Stimulated activated naive CD8-positive, alpha-beta T cell treated with anti-CD3 and anti-CD28 coated beads, Interleukin-15, Interleukin-2, amounts not matched to agents 100 U/mL and 50 U/mL, for 24 hours (primary cell): ENCODE measurements at places on chromosomes 1 and 21.

- DNase-seq = no peak
Measured at GRCh38 chr1:185250063-185250462, 67.0 kb downstream of the IVNS1ABP start.

GRCh38 chr21:44520326-44521300 is 19.4 kb downstream of the KRTAP10-1 start:
- DNase-seq = no peak

DNA sequence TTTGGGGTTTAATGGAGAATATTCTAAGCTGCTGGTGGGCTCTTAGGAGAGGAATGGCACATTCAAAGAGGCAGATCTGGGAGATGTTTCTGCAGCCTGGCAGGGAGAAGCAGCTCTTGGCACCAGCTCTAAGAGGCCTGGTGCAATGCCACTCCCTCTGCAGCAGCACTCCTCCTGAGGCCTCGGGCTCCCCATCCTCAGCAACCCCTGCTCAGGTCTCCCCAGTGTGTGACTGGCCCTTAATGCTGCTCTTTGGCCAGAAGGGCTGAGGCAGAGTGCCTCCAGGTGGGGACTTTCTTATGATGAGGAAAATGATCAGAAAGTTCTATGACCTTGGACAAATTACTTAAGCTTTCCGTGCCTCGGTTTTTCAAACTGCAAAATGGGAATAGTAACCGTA is 55.5 kb downstream of the MAB21L3 start:
- no peak for DNase-seq

DNA sequence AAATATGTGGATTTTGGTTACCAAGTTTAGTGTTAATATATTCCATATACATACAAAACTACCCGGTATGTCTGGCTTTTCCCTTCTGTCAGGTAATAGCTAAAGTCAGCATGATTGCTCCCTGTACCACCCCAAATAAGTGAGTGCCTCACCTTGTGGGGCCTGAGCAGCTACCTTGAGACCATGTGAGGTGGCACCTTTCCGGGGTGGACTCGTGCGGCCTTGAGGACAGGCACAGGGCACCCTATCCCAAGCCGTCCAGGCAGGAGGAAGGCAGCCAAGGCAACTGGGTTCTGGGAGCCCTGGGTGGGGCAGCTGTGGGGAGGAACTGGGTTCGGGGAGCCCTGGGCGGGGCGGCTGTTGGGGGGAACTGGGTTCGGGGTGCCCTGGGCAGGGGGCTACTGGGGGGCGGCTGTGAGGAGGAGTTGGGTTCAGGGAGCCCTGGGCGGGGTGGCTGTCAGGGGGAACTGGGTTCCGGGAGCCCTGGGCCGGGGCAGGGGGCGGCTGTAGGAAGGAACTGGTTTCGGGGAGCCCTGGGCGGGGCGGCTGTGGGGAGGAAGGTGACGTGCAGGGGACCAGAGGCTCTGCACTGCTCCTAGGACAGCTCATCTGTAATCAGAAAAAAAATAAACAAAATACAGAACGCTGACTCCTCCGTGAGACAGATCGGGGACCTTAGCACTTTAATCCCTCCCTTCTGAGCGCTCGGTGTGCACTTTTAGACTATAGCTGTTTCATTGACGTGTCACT is 63.3 kb downstream of the POFUT2 start:
- no peak for DNase-seq

GRCh38 chr1:109929588-109930251 is 19.1 kb downstream of the CSF1 start:
- DNase-seq = no peak

GRCh38 chr21:44739316-44739715 is 27.9 kb upstream of the TSPEAR start:
- DNase-seq = no peak

GRCh38 chr1:103362348-103363007 is 163.0 kb upstream of the RNPC3 start:
- DNase-seq = no peak

GRCh38 chr1:110059133-110059863 is 11.2 kb downstream of the ALX3 start:
- DNase-seq = no peak

GRCh38 chr21:46226146-46226545 is 2.4 kb downstream of the LSS start:
- no peak for DNase-seq

DNA sequence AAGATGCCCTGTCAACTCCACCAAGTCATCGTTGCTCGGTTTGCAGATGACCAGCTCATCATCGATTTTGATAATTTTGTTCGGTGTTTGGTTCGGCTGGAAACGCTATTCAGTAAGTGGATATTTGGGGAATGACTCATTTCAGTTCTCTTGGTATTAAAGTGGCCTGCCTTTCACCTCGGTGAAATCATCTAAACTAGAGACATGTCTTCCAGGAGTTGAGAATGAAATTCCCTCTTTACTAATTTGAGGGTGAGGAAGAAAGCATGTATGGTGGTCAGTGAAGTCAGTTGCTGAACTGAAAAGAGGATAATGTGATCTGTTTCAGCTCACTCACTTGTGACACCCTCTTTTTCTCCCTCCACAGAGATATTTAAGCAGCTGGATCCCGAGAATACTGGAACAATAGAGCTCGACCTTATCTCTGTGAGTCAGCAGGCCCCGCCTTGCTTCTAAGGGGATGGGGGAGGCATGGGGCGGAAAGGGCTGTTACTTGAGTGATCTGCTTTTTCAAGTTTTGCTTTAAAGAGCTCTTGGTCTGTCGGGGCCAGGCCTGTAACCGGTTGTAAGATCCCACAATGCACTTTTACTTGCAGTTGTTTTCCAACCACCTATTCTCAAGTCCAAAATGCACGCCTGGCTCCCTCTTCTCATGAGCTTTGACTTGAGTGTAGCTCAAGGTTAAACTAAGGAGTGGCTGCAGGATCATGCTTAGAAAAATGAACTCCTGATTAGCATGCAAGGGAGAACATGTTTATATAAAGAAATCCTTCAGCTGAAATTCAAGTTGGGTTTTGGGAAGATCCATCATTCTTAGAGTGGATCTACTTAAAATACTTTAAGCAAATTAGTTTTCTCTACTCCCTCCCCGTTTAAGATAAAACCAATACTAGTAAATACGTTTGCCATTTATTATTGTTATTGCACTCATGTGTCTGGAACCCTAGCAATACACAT is 59.8 kb downstream of the CAPN2 start:
- no peak for DNase-seq

DNA sequence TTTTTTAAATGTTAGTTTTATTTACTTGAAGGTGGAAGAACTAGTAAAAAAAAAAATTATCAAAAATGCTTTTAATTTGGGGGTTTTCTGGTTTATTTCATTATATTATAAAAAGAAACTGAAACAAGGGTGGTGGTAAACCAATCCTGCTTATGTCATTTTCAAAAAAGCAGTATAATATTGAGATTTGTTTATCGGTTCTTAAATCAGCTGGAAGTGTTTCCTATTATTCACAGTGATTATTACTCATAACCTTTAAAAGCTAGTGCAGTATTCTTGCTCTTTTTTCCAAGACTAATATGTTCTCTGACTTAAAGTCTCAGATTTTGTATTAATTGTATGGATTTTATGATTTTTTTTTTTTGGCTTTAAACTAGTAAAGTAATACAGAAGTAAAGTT is 5.4 kb upstream of the LRRC40 start:
- DNase-seq = no peak

GRCh38 chr1:161258439-161259344 is at the start of gene PCP4L1:
PCP4L1 (plus strand) TSS chr1:161258745; CDS start chr1:161258975, 230 bp downstream.
- peak; percentile 44 for DNase-seq

DNA sequence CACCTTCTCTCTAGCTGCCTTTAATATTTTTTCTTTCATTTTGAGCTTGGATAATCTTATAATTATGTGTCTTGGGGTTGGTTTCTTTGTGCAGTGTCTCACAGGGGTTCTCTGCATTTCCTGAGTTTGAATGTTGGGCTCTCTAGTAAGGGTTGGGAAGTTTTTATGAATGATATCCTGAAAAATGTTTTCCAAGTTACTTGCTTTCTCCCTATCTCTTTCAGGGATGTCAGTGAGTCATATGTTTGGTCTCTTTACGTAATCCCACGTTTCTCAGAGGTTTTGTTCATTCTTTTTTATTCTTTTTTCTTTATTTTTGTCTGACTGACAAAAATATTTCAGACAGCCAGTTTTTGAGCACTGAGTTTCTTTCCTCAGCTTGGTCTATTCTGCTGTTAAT is 55.4 kb upstream of the CCDC190 start:
- DNase-seq = no peak

DNA sequence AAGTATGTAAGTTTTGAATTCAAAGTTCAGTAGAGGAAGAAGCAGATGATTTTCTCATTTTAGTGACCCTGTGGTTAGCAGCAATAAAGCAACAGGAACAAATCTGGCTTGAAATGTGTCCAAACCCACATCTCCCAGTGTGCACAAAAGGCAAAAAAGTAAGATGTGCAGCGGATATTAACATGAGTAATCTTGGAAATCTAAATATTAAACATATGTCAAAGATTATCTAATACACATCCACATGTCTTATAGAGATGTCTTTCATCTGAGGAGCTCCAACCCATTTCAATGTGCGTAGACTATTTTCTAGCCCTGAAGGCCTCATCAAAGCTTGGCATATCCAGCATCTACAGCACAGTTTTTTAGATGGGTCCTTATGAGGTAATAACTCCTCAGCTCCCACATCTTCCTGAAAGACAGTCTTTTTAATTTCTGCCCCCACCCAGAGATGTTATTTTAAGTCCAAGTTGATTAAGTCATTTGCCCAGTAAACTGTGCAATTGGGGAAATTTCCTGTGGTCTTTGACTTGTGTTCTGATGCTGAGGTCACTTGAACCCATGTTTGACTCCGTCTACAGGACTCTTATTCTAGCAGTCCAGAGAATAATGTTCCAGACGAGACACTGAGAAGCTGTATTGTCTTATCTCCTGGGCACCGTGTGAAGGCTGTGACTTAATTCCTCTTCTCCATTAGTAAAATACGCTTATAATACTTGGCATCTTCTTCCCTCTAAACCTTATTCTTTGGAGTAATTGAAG is 73.7 kb downstream of the LMO4 start:
- DNase-seq = no peak

DNA sequence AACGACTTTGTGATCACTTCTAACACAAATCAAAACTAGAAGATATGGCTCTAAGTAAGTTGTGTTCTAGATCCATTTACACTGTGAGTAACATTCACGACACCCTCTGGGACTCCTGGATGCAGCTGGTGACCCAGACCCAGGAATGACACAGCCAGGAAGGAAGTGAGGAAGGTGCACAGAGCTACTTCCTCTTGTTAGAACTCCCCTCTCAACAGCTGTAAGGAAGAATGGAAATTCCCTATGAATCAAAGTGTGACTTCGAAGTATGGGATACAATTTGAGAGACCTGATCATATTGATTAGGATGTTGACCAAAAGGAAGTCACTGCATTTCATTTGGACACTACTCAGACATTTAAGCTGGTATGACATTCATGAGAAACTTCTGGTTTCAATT is 185.3 kb downstream of the NRIP1 start:
- no peak for DNase-seq

DNA sequence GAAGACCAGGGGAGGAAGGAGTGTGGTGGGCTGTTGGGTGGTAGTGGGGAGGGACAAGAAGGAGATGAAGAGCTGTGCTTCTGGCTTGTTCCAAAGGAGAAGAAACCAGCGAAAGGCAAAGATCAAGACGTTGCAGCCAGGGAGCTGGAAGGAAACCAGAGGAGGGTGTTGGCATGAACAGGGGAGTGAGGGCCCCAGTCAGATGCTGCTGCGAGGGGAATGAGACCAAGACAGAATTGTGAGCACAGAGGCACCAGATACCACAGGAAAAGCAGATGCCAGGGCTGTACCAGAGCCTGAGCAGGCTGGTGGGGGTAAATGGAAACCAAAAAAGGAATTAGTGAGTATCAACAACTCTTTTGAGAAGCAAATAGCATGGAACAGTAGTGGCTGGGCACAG is 6.0 kb downstream of the LAD1 start:
- DNase-seq = no peak

- no peak for DNase-seq
Measured at GRCh38 chr1:208909011-208909984, 665.1 kb upstream of the PLXNA2 start.

GRCh38 chr1:159307346-159308020 is 5.3 kb downstream of the FCER1A start:
- DNase-seq = no peak

- no peak for DNase-seq
Measured at GRCh38 chr1:205492201-205492667, 12.2 kb upstream of the CDK18 start.

GRCh38 chr1:212769459-212770167 is 22.0 kb downstream of the NSL1 start:
- DNase-seq = no peak

- no peak for DNase-seq
Measured at GRCh38 chr1:85199667-85200462, 951 bp downstream of the SYDE2 start.

GRCh38 chr1:98201666-98202081 is 280.8 kb upstream of the DPYD start:
- DNase-seq = no peak

DNA sequence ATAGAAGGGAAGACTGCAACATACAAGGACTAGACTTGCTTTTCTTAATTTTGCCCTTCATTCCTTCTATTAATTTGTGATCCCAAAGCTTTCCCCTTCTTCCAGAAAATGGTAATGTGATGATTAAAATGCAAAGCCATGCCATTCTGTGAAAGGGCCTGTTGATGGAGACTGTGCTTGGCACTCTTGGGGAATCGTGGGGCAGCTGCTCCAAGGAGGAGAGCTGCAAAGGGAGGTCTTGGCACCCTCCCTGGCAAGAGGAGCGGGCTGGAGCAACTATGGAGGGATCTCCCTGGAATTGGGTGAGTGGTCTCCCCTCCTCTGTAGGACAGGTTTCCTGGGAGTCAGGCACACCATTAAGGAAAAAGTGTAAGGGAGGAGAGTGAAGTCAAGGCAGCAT is 16.6 kb downstream of the CACNA1S start:
- DNase-seq = no peak

DNA sequence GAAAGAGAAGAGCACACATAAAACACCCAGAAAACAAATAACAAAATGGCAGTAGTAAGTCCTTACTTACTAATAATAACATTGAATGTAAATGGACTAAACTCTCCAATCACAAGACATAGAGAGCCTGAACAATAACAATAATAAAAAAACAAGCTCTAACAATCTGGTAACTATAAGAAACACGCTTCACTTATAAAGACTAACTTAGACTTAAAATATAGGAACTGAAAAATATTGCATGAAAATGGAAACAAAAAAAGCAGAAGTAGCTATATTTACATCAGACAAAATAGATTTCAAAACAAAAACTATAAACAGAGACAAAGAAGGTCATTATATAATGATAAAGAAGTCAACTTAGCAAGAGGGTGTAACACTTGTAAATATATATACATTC is 83.1 kb upstream of the LYPLAL1 start:
- no peak for DNase-seq

GRCh38 chr1:93839307-93839706 is 39.7 kb downstream of the DNTTIP2 start:
- DNase-seq = no peak

- no peak for DNase-seq
Measured at GRCh38 chr1:26335774-26336476, 18.0 kb downstream of the CRYBG2 start.

- no peak for DNase-seq
Measured at GRCh38 chr1:113898241-113898814, 6.3 kb downstream of the AP4B1 start.

- no peak for DNase-seq
Measured at GRCh38 chr1:212614453-212615200, 6.1 kb downstream of the ATF3 start.

GRCh38 chr21:25887646-25888306 is 153.0 kb downstream of the GABPA start:
- no peak for DNase-seq
